Hematopoietic multipotent progenitor cell treated with erythropoietin and hydrocortisone succinate and interleukin-3 and kit ligand, for 4 days (in vitro differentiated cells): ENCODE measurements at places on chromosomes 16 and 17.

GRCh38 chr16:1072526-1073261, at the start of gene SSTR5:
Gene SSTR5 (plus strand): TSS chr16:1072747. CDS start chr16:1078869, 6,122 bp downstream.
- no peak for DNase-seq

- no peak for DNase-seq
Measured at GRCh38 chr17:80826346-80826954, 165.2 kb upstream of the CHMP6 start.

GRCh38 chr17:28227316-28228108, 91.5 kb upstream of the TMEM97 start:
- peak; percentile 85 for DNase-seq

- peak; percentile 54 for DNase-seq
Measured at GRCh38 chr17:10226930-10227695, 28.7 kb upstream of the GAS7 start.

- DNase-seq, result no peak
Measured at GRCh38 chr17:28169621-28170349, 127.3 kb downstream of the NLK start.

DNA sequence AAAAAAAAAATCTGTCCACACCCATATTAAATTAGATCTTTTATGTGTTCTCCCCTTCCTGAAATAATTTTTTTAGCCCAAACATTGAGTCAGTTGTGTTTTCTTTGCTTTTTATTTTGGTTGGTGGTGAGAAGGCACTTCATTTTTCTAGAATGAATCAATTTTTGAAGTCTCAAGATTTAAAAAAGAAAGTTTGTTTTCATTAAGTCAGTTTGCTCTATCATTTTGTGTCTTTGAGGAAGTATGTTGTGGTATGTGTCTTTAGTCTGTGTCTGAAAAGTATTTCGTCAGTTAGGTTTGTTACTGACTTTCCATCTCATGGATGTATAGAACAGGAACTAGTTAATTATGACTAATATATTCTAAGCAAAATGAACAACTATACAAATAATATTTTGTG, 3.8 kb downstream of the IGF2BP1 start:
- no peak for DNase-seq

DNA sequence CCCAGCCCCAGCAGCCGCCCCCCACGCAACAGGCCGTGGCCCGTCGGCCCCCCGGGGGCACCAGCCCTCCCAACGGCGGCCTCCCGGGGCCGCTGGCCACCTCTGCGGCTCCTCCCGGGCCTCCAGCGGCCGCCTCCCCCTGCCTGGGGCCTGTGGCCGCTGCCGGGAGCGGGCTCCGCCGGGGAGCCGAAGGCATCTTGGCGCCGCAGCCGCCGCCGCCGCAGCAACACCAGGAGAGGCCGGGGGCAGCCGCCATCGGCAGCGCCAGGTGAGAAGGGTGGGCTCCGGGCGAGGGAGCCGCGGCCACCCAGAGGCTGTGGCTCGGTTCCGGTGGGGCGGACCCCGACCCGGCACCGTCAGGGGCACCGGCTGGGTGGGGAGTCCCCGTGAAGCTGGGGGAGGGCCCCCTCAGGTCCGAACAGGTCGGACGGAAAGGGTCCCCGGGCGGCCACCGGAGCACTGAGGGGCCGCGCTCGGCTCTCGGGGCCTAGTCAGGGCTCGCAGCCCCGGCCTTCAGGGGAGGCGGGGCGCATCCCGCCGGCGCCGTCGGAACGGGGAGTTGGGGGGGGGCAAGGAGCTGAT, 583 bp downstream of the ATXN2L start:
- DNase-seq, result no peak

- peak; percentile 89 for DNase-seq
Measured at GRCh38 chr16:50274326-50275097, 8.2 kb downstream of the ADCY7 start.

GRCh38 chr16:56965149-56966092, 3.7 kb downstream of the CETP start:
- peak; percentile 41 for DNase-seq

- no peak for DNase-seq
Measured at GRCh38 chr17:19487024-19487600, 46.5 kb upstream of the SLC47A1 start.

DNA sequence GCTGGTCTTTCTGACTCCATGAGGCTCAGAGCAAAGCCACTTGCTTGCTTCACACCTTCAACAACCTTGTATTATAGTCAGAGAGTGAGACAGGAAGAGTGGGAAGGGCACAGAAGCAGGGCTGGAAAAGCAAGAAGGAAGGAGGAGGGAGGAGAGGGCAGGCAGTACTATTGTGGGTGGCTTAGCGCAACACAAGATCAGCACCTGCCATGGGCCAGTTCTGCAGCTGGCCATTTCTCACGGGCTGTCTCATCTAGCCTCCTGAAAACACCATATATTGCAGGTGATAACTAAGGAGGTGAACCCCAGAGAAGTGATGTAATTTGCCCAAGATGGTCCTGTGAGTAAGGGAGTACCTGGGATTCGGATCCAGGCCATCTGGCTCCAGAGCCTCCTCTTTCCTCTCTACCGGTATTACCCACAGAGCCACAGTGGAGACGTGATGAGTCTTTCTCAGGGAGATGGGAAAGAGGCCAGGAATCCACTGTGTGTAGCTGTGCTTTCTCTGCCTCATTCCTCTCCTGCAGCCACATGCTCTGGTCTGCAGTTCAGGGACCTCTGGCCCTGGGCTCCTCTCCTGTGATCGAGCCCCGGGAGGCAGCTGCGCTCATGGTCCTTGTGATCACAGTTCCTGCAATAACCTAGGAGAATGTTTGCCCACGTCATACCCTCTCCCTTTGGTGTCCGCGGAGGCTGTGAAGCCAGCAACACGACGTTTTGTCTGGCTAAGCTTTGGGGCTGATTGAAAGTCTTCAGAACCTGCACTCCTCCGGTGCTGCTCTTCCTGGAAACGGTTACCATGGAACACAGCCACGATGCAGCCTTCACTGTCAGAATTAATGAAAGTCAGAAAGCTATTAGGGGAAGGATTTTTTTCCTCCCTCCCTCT, 178.1 kb upstream of the CCL2 start:
- no peak for DNase-seq

- no peak for DNase-seq
Measured at GRCh38 chr16:7113395-7113794, 219.2 kb upstream of the RBFOX1 start.

GRCh38 chr17:7651665-7652387, 1.1 kb downstream of the ATP1B2 start:
- DNase-seq, result no peak

GRCh38 chr16:86781046-86781445, 202.7 kb downstream of the FOXL1 start:
- DNase-seq, result no peak

DNA sequence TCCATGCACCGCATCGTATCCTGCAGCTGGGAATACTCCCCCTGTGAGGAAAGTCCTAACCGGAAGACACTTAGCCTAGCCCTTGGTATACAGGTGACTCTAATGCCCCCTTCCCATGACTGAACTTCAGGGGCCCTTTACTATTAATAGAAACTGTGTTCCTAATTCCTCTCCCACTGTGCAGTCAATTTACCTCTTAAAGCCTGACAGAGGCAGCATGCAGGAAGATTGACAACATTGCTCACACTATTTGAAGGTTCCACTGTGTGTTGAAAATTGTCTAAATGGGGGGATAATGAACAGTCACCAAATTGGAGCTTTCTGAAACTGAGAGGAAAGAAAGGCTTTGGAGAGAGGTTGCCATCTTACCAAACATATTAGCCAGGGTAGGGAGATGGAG, 222.6 kb downstream of the SHISA9 start:
- no peak for DNase-seq

DNA sequence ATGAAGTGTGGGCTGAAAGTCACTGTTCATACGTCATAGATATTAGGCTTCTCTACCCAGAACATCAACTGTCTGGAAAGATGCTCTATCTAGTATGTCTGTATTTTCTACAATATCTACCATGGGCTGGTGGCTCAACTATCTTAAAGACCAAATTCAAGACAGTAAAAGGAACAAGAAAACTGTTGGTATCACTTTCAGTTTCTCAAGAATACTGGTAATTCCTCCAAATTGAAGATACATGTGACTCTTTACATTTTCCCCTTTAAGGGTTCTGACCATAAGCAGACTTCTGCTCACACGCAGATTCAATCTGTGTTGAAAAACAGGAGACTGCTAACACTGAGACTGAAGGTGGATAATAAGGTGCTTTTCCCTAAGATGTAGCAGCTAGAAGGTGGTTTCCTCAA, 24.2 kb downstream of the XPO6 start:
- DNase-seq, result no peak

- DNase-seq, result peak; percentile 85
Measured at GRCh38 chr17:76772842-76773525, 35.1 kb downstream of the MFSD11 start.

DNA sequence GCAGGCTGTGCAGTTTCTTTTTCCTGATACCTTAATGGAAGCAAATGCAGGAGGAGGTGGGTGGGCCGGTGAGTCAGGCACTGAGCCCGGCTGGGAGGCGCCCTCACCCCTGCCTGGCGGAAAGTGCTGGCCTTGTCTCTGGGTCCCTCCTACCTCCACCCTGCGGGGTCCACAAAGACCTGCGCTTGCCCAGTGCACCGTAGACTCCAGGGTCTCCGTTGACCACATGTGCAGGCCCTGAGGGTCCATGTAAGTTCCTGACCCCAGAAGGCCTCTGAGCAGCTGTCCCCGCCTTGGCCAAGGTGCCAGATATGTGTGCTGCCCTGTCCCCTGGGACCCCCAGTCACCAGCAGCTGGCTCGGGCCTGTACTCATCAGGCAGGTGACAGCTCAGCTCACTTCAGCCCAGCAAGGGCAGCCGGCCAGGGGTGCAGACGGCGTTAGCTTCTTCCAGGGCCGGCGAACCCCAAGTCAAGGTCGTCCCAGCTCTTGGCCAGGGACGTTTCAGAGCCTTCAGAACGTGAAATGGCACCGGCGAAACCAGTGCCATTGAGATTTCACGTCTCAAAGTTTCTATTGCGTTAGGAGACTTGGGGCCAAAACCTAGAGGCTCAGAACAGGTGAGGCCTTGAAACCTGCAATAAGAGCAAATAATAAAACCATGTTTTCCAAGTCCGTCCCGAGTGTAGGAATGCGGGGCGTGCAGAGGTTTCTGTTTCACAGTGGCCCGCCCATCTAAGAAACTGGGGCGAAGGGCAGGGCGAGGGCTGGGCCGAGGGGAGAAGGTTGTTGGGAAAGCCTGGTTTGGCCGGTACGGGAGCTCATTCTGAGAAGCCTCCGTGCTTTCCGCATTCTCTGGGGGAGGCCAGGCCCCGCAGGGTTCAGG, 12.1 kb downstream of the METRNL start:
- no peak for DNase-seq

- DNase-seq, result peak; percentile 62
Measured at GRCh38 chr17:50238601-50239280, 35.5 kb upstream of the TMEM92 start.

DNA sequence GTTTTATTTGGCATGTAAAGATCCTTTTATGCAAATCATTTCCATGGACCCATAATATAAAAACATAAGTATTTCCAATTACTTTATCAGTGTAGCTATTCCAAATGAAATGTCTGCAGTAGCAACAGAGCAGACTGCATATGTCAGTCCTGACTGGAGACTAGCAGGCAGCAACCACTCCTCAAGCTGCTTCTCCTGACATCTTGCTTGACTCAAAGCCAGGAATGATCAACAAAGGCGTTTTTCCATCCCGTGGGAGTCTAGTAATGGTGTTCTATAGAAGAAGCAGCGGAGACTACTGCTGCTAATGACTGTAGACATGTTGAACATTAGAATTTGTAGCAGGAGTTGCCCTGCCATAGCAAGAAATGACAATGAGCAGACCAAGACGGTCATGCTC, 73.2 kb upstream of the AKTIP start:
- no peak for DNase-seq

DNA sequence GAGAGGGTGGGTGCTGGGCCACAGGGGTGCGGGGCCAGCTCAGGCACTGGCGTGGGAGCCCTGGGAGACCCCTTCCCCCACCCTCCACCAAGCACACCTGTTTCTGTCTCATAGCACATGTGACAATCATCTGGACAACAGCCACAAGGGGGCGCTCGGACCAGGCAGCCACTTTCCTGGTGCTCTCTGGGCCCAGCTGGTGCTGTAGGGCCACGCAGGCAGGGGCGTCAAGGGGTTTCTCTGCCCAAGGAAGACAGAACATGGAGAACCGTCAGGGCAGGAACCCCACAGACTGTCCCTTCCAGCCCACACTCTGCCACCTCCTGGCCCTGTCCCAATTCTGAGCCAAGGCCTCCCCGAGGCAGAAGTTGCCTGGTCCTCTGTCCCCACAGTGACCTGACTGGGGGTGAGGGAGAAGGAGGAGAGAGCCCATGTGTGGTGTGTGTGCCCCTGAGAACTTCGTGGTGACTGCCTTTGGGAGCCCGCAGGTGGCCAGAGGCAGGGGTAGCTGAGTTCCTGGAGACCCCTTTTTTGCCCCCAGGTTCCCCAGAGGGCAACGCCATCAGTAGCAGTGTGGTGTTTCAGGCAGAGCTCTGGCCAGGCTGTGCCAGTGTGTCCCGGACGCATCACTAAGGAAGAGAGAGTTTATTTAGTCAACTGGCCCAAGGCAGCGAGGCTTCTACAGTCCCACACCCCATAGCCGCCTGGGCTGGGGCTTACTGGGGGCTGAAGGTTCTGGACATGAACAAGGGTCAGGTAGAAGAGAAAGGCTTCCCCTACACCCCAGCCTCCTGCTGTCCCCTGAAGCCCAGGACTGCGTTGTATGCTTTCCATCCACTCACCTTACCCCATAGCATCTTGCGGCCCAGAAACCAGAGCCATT, 3.1 kb upstream of the SETD6 start:
- DNase-seq, result peak; percentile 87

- no peak for DNase-seq
Measured at GRCh38 chr16:68183046-68183445, 52.9 kb downstream of the ESRP2 start.

- DNase-seq, result no peak
Measured at GRCh38 chr16:48201515-48202201, 42.4 kb upstream of the LONP2 start.

DNA sequence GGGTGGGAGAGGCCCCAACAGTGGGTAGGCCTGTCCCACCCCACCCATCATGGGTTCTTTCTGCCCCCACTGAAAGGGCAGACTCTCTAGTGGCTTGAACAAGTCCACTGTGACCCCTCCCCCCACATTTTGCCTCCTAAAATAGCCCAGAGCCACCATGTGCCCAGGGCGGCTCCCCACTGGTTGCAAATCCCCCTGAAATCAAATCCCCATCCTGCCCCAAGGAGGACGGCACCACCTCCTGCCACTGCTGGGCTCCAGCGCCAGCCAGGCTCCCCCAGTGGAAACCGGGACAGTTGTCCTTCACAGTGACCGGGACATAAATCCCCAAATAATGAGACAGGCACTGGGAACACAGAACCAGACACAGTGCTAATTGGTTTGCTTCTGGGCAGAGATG, 20.5 kb downstream of the ZNF385C start:
- DNase-seq, result no peak

DNA sequence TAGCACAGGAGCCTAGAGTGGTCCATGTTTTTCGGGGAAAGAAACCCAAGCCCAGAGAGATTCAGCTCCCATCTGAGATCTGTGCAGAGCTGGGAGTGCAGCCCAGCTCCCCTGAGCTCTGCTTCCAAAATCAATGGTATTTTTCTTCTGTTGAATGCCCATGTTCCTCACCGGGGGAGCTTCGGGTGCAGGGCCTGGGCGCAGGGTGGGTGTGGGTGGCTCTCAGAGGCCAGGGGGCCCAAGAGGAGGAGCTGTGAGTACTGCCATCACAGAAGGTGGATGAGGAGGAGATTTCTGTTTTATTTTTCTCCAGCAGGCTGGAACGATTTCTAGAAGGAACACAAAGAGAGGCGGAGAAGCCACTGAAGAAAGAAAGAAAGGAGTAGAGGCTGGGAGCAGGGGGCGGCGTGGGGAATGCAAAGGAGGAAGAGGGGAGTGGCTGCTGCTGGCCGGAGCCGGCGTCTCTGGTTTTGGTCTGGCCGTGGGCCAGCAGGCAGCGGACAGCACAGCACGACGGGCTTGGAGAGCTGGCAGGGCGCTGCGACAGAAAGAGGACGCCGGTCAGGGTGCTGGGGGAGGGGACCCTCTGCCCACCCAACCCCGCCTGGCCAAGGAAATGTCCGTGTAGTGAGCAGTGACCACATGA, 76.2 kb upstream of the KSR1 start:
- DNase-seq, result peak; percentile 55
